ENCODE measurements at places on chromosomes 3 and 15. TPM values are rescaled to one million over a fixed set of nuclear protein-coding genes. Genes with fewer than 3 reads are reported as not detected.

IL17RD gene
- total RNA-seq: 2.3 TPM

FGD5 gene
- total RNA-seq: 0.24 TPM

CAND2 gene
- 5.0 TPM for total RNA-seq

TMCO5A gene
- not detected for total RNA-seq

ONECUT1 gene
- not detected for total RNA-seq

MUC13 gene
- not detected for total RNA-seq

CCDC13 gene
- total RNA-seq: 1.8 TPM

GOLGA8J gene
- not detected for total RNA-seq

ELL3 gene
- total RNA-seq: 3.7 TPM

RETNLB gene
- not detected for total RNA-seq

CAV3 gene
- not detected for total RNA-seq
